Islet precursor cell (in vitro differentiated cells): ENCODE measurements at places on chromosomes 3 and 15.

DNA sequence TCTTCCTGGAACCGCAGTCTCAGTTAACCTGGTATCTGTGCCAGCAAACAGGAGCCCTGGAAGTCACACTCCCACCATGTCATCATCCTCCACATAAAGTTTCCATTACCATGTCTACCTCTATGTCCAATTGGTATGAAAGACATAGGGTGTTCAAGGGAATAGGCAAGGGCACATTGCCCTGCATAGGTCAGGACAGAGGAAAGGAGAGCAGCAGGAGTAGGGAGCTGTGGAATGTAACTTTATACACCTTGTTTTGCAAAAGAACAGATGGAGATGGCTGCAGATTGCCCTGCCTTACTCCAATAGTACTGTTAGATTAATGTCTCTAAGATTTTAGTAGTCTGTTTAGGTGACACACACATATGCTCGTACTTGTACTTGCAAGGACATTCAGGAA lies 1056.4 kb downstream of the NTRK3 start:
- DNase-seq = no peak

DNA sequence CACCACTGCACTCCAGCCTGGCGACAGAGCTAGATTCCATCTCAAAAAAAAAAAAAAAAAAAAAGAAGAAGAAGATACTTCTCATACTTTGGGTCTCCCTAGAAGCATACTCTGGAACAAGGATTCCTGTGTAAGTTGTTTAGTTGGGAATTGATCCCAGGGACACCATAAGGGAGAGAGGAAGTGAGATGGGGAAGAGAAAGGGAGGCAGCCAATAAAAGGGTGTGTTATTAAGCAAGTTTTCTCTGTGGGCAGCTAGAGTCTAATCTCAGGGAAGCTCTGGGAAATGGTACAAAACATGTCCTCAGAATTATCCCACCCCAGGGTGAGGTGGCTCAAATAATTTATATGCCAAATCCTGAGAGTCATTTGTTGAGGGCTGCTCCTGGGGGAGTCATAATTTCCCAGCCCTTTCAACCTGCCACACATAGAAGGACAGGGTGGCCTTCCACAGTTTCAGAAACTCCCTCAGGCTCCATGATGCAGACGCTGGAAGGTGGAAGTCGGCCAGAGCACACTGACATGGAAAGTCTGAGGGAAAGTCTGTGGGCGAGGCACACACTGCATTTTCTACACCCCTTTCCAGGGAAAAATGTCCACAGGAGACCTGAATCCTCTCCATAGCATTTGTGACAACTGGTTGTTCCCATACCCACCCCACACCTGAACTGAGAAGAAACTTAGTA lies 86.4 kb upstream of the SLC4A7 start:
- DNase-seq = peak; percentile 58

DNA sequence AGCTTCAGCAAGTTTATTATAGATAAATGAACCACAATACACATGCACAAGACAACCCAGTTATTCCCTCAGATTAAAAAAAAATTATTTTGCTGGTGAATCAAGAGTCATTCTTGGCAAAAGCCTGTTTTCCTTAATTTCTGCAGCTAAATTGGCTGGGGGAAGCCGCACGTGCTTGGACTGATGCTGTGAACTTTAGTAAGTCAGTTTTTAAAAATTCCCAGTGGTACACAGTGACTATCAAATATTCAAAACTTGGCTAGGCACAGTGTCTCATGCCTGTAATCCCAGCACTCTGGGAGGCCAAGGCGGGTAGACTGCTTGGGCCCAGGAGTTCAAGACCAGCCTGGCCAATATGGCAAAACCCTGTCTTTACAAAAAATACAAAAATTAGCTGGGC lies 23.9 kb downstream of the EHD4 start:
- DNase-seq = no peak

- DNase-seq = peak; percentile 86
Measured at GRCh38 chr3:64417816-64418215, 192.6 kb upstream of the PRICKLE2 start.

DNA sequence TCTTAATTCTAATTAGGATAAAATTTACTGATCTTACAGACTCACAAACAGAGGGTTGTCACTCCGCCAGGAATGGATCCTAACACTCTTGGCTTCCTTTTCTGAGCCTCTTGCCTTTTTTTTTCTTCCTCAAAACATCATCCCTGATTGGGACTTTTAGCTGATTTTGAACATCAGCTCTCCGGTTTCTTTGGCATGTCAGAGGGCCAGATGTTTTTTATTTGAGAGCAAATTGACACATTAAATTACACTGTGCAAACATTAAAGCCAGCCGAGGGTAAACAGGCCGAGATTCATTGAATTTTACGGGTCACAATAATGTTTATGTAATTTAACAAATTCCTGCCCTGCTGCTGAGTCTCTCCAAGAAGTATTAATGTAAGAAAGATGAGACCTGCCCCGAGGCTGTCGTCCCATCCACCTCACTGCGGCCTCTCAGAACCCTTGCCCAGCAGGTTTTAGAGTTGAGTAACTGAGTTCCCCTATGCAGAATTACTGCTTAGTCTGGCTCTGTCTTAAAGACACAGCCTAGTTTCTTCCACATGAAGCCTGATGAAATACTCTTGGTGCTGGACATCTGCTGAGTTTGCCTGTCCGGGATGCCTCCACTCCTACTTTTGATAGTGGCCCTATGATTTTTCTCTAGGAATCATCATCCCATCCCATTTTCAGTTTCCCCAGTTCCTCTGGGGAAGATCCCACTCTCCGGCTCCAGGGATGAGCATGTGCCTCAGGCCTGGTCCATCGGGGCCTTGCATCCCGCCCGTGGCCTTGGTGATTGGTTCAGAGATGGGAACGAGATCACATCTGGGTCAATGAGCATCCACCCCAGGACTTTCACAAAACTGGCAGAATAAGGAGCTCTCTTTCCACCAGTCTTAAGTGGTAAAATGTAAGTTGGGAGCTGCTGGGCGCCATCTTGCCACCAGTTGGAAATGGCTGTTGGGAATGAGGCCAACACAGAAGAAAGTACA lies 226.6 kb upstream of the TLE3 start:
- DNase-seq = peak; percentile 89

DNA sequence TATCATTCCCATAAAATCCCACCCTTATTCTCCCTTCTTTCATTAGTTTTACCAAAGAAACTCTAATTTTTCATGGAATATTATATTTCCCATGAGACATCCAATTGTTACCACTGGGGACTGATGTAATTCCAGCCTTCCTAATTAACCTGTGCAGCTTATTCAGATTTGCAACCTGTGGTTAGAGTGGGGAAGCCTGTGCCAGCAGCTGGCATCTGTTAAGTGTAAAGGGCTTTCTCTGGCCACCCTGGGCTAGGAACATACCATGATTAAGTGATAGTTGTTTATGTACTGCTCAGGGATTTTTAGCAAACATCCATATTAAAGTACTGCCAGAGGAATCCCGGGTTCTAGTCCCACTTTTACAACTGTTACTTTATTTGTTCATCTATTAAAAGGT lies 78.2 kb downstream of the TPRG1 start:
- DNase-seq = no peak

GRCh38 chr3:23723141-23723540 lies 82.6 kb upstream of the UBE2E1 start:
- DNase-seq = no peak

DNA sequence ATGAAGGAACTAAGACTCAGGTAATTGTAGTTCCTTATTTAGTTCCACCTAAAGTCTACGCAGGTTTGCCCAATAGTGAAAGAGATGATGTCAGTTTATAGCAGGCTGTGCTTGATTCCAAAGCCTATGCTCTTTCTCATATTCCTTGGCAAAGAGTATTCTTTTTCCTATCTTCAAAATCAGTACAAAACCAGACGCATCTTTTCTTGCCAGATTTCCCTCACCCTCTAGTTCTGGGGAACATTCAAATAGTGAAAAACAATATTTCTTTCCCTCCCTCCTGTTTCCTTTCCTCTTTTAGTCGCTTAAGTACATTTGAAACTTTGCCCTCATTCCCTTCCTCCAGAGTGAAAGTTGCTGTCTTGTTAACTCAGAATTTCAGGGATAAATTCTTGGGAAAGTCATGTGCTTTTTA lies 134.6 kb upstream of the PDZRN3 start:
- DNase-seq = no peak

GRCh38 chr3:171314341-171314740 lies 145.9 kb downstream of the TNIK start:
- no peak for DNase-seq

GRCh38 chr3:175301741-175302140 lies 442.6 kb downstream of the NAALADL2 start:
- no peak for DNase-seq

DNA sequence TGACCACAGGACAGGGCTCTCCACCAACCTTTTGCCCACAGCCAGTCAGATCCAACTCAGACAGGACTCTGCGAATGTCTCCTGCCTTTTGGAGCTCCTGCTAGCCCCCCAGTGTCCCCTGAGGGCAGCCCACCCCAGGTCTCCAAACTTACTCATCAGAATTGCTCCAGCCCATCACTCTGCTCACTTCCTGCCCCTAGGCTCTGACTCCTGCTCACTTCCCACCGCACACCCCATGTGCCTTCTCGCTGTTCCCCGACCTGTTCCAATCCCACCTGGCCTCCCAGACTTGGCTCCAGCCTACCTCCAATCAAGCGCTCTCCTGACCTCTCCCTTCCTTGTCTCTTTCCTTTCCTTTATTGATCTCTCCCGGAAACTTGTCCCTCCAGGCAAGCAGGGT lies 5.9 kb upstream of the STRA6 start:
- DNase-seq = peak; percentile 63

GRCh38 chr15:63051156-63052066 lies 8.9 kb downstream of the TPM1 start:
- no peak for DNase-seq

DNA sequence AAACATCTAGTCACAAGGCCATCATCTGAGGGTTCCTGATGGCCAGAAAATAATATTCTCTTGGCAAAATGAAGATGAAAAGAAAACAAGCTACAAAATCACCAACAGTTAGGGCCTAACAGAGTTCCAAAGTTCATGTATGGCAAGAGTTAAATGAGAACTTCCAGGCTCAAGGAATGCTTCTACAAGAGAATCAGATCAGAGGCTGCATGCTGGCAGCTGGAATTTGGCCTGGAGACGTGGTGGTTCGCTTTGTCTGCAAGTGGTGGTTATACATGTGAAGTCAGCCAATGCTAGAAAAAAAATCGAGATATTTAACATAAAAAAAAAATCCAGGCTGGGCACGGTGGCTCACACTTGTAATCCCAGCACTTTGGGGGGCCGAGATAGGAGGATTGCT lies 5.6 kb downstream of the SIAH2 start:
- peak; percentile 62 for DNase-seq

DNA sequence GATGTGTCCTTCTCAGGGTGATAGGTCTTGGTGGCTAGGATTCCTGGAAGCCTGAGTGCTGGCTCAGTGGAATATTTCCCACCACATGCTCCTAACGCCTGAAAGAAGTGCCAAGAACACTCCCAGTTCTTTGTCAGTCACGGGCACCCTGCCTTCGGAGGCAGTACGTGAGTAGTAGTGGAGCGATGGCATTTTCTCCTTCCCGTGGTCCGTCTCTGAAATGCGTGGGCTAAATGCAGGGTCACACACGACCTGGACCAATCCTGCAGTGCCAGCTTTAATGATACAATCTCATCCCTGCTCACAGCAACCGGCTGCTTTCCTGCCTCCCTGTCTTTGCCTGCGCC lies 14.5 kb downstream of the H1-8 start:
- DNase-seq = no peak

DNA sequence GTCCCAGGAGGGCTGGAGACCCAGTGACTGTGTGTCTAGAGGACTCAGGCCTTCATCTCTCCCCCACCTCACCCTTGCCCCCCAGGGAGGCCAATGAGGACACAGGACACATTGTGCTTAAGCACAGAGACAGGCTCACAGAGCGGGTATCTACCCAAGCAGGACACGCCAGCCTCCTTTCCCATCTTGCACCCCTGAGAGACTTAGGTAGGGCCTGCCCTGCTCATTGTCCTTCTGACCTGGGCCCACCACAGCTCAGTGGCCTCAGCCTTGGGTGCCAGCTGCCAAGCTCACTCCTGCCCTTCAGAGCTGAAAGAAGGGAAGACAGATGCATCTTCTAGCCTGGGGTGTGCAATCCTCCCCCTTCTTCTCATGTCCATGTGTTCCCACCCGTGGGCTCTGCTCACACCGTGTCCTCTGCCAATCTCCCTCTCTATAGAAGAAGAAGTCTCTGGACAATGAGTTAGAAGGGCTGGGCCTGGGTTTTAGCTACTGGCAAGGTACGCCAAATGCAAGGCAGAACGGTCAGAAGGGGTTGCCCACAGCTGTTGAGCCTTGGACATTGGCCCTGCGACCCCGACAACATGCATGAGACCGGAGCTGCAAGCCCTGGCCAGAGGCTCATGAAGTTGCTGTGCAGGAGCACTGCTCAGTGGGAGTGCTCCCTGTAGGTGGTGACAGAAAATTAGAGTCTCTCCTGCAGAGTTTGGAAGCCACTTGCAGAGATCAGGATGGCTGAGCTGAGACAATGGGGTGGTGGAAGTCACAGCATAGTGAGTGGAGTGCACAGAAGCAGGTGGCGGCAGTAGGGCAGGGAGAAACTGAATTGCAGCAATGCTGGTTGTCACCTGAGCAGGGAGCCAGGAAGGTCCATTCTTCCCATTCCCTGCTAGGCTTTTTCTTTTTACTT lies 32.8 kb downstream of the ACSBG1 start:
- no peak for DNase-seq

- no peak for DNase-seq
Measured at GRCh38 chr3:142445816-142446254, 2.0 kb downstream of the XRN1 start.

- DNase-seq = no peak
Measured at GRCh38 chr3:63355809-63356208, 77.7 kb downstream of the SYNPR start.

DNA sequence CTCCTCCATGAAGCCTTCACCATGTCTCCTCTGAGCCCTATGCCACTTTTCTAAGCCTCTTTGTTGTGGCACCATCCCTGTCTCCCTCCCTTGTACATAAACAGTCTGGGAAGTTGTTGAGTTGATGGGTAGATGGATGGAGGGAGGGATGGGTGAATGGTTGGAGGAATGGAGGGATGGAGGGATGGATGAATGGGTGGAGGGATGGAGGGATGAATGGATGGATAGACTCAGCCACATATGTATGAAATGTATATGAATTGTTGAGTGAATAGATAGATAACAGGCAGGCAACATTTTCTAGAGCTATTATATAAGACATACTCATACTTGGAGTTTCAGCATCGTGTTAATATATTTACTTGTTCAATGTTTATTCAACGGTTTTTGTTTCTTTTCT lies 58.3 kb upstream of the HES1 start:
- DNase-seq = no peak

DNA sequence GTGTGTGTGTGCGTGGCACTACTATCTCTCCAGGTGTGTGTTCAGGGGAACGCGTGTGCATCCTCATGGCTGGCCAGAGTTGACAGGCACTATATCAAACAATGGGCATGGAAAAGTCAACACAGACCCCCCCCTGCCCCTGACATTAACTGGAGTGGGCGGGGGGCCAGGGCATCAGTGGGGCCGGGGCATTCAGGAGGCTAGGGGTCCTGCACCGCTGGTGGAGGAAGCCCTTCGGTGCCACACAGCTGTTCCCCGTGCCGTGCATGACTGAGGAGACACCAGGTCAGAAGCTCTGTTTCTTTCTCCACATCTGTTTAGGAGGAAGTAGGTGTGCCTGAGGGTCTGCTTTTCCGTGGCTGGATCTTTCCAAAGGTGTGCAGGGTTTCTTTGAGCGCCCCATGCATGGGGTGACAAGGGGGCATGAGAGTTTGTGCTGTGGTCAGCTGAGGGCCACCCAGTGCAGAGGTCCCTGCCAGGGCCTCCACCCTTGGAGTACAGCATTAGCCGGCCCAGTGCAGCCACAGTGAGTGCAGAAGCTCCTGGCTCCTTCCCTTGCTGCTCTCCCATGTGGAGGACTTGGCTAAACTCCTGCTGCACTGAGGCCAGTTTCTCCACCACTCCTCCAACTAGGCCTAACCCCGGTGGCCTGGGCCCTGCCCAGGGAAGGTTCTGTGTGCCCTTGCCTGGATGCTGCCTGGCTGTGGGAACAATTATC lies 7.5 kb downstream of the C3orf22 start:
- DNase-seq = peak; percentile 45
